AG20443 (cell line): ENCODE measurements at places on chromosomes 3 and 15.
A peak's percentile ranks its signal among the peaks of the same experiment; 100 is the strongest.

- DNase-seq = no peak
These were observed 167.5 kb upstream of the TRIM42 start for GRCh38 chr3:140510303-140510861.

DNA sequence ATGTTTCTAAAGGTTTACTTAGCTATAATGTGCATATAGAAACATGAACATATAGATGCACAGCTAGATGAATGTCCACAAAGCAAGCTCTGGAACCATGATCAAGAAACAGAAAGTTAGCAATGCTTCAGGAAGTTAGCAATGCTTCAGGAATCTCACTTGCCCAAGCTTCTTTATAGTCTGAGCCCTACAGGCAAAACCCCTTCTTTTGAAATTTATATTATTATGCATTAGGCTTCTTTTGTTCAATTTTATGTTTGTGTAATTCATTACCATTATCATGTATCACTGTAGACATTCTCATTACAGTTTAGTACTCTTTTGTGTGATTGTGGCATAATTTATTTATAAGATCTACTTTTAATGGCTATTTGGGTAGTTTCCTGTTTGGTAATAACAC is 286.4 kb upstream of the BCHE start:
- no peak for DNase-seq

DNA sequence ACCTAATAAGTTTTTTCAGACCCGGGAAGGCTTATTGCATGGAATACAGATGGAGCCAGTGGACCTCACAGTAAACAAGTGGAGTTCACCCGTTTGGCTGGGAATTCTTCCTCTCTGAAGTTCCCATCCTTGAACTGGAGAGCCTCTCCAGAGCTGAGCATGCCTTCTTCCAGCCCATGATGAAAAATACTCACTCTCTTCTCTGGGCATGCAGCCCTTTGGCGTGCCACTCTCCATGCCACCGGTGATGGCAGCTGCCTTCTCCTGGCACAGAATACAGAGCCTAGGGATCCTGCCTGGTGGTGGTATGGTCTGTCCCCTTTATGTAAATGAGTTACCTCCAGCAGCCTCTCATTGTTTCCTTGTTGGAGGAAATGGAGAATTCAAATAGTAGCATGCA is 150.8 kb downstream of the LEKR1 start:
- no peak for DNase-seq

DNA sequence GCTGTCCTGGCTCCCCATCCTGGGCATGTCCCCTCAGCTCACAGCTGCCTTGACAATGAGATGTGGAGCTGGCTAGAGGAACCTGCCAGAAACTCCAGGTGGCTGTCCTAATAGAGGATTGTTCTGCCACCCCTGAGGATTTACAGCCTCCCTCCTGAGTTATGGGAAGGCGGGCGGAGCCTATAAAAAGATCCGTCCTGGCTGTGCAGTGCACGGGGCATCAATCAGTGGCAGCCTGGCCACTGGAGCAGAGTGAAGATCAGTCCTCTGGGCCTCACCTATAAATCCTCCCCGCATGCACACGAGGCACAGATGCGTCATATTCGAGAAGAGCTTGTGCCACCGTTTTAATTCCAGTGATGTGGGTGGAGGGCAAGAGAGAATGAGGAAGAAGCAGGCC is 90.0 kb downstream of the MEGF11 start:
- DNase-seq = no peak

- no peak for DNase-seq
These were observed 35.7 kb downstream of the CORO2B start for GRCh38 chr15:68614286-68615035.

GRCh38 chr15:52876991-52877663 is 87.0 kb upstream of the ONECUT1 start:
- no peak for DNase-seq

- DNase-seq = no peak
These were observed 169.9 kb downstream of the AKAP13 start for GRCh38 chr15:85550283-85550682.

DNA sequence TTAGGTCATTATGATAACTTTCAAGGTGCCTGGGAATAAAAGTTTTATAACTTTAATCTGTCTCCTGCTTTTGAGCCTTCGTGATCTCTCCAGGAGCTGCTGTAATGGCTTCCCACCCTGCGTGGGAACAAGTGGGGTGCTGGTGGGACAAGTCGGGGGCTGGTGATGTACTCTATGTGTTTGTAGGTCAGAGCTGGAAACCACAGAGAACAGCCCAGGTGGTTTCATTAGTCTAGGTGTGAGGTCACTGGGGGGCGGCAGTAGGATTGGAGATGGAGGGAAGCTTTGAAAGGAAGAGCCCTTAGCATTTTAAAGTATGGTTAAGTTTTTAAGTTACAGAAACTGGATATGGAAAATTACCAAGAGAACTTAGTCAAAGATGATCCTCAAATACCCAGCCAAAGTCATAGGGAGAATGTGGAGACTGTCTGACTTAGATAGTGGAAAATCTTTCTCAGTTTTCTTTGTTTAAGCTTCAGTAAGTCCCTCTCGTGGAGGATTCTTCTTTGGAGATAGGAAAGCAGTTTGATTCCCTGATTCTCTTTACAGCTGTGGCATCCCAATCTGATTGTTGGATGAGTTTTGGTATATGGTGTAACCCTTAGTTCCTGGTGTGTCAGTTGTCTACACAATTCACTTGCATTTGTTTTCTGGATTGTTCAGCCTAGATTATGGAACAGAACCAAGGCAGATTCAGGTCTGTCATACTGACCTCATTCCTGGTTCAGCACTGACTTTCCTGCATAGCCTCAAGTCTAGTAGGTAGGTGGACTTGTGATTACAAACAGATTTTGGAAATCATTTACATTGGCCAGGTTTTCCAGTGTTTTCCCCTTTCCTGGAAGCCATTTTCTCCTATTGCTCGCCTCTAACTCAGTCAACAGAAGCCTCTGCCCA is 115.6 kb downstream of the FNDC3B start:
- no peak for DNase-seq

- peak; percentile 14 for DNase-seq
These were observed 61.1 kb downstream of the KCNAB1 start for GRCh38 chr3:156181509-156181908.

DNA sequence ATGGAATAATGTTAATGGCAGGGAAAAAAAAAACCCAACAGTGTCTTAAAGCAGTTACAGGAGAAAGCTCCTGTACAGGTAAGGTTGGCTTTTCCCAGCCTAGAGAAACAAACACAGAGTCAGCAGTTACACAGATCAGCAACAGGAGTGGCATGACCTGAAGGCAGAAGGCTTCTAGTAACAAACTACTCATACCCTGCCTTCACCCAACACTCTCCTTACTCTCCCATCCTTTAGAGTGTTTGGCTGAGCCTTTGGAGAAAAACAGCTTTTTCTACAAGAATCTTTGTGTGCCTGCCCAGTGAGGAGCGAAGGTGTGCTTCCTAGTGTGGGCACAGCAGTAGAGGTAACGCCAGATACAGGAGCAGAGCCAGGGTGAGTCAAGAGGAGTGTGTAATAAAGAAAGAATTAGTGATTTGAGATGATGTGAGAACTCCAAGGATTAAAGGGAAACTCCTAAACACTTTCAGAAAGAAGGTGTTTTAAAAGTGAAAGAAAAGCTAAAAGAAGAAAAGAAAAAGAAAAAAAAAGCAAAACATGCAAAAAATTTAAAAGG is 152.7 kb downstream of the POLR2M start:
- DNase-seq = no peak

DNA sequence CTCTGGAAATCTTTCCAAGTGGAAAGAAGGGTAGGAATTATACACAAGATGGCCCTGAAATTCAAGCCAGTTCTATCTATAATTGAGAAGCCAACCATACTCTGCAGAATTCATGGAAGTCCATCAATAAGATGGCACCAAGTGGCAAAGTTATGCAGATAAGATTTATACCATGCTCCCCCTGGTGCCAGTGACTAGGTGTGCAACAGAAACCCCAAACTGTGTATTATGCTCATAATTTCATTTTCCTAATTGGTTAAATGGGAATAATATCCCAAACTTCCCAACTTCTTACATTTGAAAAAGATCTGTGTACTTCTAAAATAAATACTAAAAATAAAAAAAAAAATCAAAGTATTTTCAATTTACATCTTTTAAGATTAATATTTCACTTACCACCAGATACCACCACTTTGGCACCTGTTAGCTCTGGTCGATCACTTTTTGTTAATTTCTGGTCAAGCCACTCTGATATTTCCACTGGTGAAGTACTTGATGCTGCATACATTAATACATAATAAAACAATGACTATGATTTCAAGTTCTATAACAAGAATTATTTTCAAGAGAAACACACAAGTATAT is 25.9 kb downstream of the ETFA start:
- DNase-seq = peak; percentile 36

- peak; percentile 7 for DNase-seq
These were observed 189.4 kb downstream of the UBE3A start for GRCh38 chr15:25249236-25250010.
